Left renal pelvis (tissue), 4 donors: ENCODE measurements at places on chromosomes 11 and 22.

DNA sequence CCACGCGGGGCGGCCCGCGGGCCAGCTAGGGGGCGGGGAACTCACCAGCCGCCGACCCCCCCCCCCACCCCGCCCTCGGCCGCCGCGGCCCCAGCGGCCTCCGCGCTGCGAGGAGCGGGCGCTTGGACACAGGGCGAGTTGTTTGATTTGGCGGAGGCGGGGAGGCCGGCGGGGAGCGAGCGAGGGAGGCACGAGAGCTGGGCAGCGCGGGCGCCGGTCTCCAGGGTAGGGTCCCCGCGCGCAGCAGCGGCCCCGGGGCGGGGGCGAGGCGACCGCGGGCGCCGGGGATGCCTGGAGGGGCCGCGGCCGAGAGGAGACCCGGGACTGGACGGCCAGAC lies 64.4 kb downstream of the NAV2 start:
- no peak for DNase-seq

DNA sequence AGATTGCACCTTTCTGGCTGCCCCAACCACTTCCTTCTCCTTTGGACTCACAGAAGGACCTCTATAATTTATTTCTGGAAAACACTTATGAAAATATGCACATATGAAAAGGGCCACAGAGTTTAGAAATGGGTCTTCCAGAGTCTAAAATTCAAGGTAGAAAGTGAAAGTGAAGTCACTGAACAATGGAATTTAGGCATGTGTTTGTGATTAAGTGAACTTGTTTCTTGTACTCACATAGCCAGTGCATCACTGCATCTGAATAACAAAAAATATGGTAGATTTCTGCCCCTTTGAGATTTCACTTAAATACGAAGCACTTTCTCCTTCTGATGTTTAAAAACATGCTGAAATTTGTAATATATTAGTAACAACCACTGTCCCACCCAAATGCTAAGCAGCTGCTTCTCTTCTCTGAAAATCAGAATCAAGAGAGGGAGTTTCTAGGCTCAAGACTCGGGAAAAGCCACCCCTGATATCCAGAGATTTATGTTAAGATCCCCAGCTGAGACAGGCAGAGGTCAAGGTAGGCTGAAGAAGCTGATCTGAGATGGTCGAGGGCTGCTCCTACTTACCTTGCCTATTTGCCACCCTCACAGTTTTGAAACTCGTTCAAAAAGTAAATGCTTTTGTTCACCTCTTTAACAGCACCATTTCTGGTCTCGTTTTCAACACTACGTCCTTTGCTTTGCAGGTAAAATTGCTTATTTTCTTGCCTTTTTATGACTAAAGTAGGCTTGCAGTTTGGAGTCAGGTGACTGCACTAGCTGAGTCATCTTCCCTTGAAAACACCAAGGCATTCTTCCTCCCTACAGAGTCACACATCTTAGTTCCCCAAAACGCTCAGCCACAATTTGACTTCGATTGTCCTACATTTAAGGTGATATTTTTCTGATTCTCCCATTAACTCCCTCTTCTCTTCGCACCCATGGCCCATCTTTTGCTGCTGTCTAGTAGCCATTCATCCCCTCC lies at the start of gene XKR3:
Gene XKR3, minus strand, starts transcription at position 696 of the 972 bp plus-strand sequence. CDS start 17,338 bp downstream, outside the sequence.
- no peak for DNase-seq

GRCh38 chr11:87804176-87804575 lies 371.1 kb downstream of the RAB38 start:
- no peak for DNase-seq

DNA sequence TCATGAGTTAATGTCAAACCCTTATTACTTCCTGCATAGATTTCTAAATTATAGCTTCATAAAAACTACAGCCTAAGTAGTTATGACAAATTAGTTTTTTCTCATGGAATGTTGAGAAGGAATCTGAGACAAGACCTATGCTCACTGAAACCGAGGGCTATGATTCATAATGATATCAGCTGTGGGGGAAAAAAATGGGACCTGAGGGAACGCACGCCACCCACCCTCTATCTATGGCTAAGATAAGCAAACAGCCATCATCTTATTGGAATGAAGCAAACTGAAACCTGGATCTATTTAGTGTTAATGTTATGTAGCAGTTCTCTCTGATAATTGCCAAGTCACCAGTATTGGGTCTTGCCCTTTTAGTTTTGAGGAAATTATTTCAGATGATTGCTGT lies 906.9 kb upstream of the RAG2 start:
- DNase-seq, result no peak

DNA sequence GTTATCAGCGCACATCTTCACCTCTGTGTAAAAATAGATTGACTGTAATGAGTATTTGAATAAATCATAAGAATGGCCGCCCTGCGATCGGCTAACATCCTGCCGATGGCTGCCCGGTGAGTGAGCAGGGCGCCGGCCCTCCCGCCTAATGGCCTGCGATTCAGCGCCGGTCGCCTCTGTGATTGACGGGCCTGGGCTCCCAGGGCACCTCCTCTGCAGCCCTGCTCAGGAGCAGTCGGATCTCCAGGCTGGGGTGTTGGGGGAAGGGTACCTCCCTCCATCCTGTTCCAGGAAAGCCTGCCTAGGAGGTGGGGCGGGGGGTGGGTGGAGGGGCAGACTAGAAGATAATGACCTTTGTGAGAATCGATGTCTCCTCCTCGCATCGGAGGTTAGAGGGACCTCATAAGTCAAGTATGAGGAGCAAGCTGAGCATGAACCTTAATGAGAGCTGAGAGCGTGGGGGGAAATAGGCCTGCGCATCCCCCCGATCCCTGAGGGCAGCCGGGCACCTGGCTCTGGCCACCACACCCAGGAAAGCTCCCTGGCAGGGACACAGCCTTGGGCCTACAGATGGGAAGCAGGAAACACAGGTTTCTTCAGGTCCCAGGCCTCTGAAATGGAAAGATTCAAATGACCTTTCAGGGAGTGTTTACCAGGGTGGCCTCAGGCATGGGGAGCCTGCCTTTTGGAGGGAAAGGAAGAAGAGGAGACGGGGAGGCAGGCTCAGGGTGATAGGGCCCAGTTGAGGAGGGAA lies 71.7 kb downstream of the PKNOX2 start:
- no peak for DNase-seq

GRCh38 chr11:88779577-88779976 lies 286.2 kb downstream of the GRM5 start:
- DNase-seq, result no peak

- no peak for DNase-seq
These were observed 98.7 kb downstream of the MPPED1 start for GRCh38 chr22:43510281-43511070.

DNA sequence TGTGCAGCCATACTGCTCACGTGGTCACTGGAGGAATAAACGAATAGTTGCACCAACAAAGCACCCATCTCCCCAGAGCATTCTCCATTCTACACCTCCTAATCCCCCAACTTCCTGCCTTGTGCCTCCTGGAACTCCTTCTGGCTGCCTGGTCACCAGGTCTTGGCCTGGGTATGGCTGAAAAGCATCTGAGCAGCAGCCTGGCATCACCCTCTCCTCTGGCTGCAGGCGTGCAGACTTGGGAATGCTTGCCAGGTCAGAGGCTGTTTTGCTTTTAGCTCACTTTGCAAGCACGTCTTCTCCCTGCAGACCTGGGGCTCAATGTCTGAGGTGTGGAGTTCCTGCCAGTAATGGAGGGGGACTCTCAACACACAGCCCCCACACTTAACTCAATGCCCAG lies 33.3 kb upstream of the KCNJ11 start:
- DNase-seq, result no peak

GRCh38 chr11:72237112-72237931 lies 6.7 kb downstream of the PHOX2A start:
- no peak for DNase-seq

DNA sequence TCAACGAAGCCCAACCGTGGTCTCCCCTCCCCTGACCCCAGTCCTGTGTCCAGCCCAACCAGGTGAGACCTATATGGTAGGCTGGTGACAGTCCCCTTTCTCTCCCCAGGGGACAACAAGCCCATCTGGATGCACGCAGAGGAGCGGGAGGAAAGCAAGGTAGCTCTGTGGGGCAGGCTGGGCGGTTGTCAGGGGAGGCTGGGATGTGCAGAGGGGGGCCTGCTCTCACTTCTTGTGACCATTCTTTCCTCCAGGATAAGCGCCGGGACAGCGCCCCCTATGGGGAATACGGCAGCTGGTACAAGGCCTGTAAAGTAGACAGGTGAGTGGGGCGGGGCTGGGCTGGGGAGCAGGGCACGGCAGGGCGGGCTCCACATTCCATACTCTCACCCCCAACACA lies 3.5 kb upstream of the RAB1B start:
- no peak for DNase-seq

DNA sequence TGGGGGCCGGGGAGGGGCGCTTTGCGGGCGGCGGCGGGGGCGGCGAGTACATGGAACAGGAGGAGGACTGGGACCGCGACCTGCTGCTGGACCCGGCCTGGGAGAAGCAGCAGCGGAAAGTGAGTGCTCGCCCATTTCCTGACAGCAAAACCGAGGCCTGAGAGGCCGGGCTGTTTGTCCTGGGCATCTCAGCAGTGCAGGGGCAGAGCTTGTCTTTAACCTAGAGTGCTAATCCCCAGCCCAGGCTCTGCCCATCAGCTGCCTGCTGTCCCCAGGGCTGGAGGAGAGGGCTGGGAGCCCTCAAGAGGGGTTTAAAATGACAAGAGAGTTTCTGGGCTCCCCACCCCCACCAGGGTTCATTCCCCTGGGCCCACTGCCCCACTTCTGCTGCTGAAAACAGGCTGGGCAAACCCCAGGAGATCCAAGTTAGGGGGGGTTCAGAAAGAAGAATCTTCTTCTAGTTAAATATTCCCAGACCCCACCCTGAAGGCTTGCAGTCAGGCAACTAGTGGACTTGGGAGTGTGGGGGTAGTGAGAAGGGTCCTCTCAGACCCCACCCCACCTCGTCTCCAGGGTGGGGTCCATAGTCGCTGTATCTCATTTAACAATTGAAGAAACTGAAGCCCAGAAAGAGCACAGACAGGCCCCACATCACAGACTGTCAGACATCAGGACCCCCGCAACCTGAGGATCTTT lies 411 bp downstream of the ACTN3 start:
- no peak for DNase-seq

DNA sequence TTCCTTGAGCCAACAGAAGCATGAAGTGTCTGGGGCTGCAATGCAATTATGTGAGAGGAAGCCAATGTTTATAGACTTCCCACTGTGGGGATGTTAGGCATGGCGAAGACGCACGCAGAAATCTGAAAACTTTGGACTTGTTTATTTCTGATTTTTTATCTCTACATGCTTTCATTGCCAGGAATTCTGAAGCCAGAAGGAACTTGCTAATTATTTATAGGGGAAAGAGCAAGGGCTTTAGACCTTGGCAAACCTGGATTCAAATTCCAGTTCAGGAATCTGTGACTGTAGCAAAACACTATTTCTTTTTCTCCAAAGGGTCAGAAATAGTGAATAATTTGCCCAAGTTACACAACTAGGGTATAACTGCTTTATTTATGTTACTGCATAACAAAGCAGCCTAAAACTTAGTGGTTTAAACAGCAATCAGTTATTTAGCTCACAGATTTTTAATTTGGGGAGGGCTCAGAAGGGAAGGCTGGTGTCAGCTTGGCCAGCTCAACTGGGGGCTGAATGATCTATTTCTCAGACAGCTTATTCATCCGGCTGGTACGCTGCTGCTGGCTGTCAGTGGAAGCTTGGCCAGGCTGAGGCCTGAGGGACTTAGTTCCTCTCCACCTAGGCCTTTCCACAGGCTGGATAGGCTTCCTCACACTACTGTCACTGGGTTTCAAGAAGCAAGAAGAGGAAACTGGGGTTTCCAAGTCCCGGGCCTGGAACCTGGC lies 1.9 kb upstream of the OR6Q1 start:
- DNase-seq, result no peak

DNA sequence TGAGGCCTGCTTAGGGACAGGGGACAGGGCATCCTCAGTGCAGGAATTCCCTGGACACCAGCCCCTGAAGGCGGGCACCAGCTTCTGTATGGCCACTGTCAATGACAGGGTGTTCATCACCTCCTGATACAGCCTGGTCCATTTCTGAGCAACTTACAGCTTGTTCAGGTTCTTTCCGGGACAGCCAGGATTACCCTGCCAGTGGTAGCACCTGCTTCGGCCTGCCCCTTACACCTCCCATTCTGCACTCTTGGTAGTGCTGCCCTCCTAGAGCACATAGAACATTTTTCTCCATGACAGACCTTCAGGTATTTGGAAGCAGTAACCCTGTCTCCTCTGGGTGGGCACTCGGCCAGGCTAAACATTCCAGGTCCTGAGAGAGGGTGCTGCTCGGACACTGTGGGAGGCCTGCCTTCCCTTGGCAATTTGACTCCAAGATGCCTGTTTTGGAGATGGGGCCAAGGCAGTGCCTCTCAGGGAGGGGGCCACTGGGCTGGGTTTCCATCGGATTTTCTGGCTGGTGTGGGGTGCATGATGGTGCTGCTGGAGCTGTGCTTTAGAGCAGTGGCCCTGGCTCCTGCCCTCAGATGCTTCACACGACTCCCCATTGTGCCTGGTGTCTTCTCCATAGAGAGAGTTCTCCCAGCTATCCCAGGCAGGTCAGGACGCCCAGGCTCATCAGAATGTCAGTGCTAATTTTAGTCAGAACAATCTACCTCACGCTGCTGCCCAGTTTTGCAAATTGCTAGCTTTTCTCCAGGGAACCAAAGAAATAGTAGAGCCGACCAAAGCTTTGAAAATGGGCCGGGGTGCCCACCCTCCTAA lies 1.2 kb downstream of the GAL3ST3 start:
- DNase-seq, result no peak

DNA sequence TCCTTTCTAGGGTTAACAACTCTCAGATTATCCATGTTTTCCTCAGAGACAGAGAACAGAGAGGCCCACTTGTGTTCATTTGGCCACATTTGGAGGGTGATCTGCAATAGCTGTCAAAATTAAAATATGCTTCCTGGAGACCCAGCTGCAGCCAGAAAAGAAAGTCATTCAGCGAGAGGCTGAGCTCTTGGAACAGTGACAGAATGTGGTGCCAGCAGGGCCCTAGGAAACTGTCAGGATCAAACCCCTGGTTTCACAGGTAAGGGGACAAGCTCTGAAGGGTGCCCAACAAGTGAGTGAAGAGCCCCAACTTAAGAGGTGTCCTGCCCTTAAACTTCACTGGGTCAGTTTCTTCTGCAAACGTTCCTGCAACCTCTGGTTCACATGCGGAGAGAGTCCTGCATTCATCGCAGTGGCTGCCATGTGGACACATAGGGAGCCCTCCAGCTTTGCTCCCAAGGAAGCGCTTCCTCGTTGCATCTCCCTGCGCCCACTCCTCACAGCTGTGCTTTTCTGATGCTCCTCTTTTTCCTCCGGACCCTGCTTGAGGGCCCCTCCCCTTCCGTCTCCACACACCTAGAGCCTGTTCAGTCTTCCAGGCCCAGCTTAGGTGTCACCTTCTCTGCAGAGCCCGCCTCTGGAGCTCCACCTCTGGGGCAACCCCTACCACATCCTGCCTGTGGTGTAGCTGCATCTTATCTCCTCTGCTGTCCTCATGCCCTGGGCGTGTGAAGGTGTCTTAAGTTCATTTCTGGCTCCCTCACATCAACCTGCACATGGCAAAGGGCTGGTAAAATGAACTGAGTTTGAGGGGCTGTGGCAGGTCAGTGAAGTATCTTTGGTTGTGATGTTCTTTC lies 3.9 kb downstream of the UCP3 start:
- DNase-seq, result no peak
